ENCODE measurements at places on chromosomes 11 and 22.

DNA sequence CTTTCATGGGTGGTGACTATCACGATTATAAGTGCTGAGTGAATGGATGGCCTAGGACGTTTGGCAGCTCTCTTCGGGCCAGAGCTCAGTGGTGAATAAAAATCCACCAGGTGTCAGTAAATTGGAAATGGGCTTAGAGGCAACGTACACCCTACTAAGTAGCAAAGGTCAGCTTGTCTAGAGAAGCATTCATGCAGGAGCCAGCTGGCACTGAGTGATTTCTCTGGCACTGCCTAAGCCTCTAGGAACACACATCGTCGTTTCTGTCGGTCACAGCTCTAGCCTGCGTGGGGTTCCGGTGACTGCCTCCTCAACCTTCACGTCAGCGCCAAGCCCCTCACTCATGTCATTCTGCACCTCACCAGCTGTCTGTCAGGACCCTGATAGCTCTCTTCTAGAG lies 192.4 kb upstream of the NTM start:
- no peak for DNase-seq

- no peak for DNase-seq
Measured at GRCh38 chr22:38294193-38294592, 21.4 kb upstream of the TMEM184B start.

DNA sequence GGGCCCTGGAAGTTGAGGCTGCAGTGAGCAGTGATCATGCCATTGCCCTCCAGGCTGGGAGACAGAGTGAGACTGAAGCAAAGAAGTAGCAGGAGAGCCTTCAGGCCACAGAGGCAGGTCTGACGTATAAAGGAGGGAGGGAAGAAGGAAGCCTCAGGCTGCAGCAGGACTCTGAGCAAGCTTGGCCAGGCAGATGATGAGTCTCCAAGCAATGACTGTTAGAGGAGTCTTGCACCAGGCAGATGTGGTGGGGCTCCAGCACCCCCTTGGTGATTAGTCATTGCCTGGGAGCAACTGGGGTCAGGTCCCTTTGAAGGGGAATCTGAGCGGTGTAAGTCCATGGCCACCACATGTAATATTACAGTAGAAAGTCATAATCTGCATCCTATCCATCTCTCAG lies 36.6 kb upstream of the NFAM1 start:
- DNase-seq, result no peak

GRCh38 chr11:35365961-35366360 lies 53.4 kb downstream of the SLC1A2 start:
- DNase-seq, result no peak

DNA sequence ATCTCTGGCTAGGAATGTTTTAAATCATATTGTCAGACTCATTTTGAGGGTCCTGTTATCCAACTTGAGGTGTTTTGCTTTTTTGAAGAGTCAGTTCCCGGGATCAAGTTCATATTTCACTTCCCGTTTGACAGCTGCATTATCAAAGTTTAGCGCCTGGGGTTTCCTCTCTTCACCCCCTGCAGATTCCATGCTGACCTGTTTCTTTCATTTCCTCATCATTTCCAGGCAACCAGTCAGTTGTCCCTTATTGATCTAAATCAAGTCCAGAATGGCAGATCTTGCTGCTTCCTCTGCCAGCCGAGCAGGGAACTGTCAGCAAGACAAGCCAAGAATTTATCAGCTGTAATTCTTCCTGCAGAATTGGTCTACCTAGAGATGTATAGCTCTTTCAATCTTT lies 197.6 kb upstream of the SYN3 start:
- no peak for DNase-seq

DNA sequence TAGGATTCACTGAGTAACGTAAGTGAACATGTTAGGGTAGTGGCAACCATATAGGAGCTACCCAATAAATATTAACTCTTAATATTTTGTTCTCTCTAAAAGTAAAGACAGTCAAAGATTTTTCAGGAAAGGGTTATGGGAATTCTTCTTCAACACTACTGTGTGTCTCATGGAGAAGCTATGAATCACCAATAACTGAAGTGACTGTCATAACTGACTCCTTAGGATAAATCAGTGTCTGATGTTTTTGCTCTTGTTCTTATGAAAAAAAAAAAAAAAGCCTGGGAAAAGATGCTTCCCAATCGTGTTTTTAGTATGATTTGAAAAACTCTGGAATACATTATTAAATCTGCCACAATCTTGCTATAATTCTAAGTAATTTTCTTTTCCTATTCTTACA lies 111.2 kb upstream of the CEP126 start:
- DNase-seq, result no peak

GRCh38 chr11:86014221-86014620 lies 54.7 kb downstream of the PICALM start:
- no peak for DNase-seq

DNA sequence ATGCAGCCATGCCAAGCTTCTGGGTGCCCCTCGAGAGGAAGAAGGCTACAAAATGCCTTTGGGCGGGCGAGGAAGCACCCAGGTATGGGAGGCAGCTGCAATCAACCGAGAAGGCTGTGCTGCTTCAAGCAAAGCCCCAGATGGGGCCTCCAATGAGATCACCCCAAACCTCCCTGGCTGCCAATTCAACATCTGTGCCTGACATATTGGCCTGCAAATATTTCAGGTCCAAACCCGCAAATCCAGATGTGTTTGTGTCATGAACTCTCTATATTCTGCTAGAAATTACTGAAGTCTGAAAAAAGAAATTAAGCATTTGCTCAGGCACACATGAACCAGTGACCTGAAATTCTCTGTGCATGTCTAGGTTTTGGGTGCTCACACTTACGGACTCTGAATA lies 78.8 kb upstream of the RCN1 start:
- DNase-seq, result no peak

DNA sequence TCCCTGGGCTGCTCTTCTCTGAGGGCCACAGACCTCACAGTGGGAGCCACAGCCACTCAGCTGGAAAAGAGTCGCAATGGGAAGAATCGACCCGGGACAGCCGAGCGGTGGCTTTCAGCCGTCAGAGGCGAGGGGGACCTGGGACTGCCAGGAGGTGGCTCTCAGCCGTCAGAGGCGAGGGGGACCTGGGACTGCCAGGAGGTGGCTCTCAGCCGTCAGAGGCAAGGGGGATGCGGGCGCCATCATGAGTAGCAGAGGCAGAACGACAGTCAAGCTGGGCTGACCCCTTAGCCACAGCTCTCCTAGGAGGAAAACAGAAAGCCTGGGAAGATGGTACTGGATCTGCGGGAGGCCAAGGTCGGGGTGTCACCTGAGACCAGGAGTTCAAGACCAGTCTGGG lies 14.9 kb upstream of the MUC2 start:
- no peak for DNase-seq

DNA sequence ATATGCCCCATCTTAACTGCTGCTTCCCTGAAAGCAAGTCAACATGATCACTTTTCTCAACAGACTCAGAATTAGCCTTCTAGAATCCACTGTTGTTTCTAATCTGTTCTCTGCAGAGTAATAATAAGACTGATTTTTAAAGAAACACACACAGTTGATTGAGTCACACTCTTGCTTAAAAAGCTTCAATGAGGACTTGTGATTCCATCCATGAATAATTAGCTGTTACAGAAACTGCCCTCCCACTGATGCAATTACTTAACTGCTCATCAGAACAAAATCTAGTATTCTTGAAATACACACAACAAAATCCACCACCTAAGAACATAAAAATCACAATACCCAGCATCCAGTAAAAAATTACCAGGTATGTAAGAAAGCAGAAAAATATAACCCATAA lies 100.5 kb upstream of the TIMP3 start:
- no peak for DNase-seq

DNA sequence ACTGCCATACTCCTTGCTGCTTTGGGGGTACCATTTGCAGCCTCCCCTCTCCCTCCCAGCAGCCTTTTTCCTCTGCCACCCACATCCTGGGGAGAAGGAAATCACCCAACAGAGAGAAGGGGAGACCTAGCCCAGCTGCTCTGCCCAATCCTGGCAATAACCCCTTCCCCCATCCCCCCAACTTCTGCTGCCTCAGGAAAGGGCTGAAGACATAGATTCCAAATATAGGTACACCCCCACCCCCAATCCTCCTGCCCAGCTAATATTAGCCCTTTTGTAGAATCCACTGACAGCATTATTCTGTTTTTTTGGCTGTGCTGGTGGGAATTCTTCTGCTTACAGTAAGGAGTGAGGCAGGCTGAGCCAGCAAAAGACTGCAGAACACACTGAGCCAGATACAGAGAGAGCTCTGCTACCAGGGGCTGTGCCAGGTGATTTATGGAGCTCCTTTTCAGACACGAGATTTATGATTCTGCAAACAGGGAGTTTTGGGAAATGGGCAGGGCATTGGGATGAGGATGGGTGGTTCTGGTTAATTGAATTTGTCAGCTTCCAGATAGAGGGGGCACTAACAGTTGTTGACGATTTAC lies 164.0 kb downstream of the TENM4 start:
- no peak for DNase-seq

- DNase-seq, result peak; percentile 69
Measured at GRCh38 chr11:123741159-123742030, at the start of gene ZNF202. ZNF202 (minus strand) TSS chr11:123741660; CDS start chr11:123730888, 10,772 bp downstream.

DNA sequence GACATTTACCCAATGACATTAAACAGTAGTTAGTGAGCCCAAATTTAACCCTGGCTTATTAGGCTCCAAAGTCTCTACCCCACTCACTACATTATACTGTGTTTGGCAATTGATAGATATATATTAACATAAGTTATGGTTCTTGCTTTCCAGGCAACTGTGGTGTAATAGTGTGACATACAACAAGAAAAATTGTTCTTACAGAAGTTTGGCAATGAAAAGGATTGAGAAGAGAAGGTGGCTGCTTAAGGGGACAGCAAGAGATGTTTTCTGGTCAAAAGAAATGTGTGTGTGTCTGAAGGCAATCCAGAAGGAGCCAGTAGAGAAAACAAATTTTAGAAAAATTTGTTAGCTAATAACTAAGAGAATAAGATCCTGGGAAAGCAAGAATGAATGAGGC lies 132.4 kb downstream of the SWAP70 start:
- no peak for DNase-seq
